ENCODE measurements at places on chromosomes 3 and 15. TPM values are rescaled to one million over a fixed set of nuclear protein-coding genes. Genes with fewer than 3 reads are reported as not detected.

PP2D1 gene
- not detected for total RNA-seq

IGF2BP2 gene
- total RNA-seq, result 40.1 TPM

SLC22A13 gene
- total RNA-seq, result 0.45 TPM

TFDP2 gene
- total RNA-seq, result 28.5 TPM

NR1I2 gene
- not detected for total RNA-seq

TEX55 gene
- not detected for total RNA-seq

ALS2CL gene
- total RNA-seq, result 0.16 TPM

GHSR gene
- not detected for total RNA-seq

SLC12A1 gene
- under 0.01 TPM for total RNA-seq

- no peak for DNase-seq
Measured at GRCh38 chr3:72571638-72572114, 276.6 kb downstream of the SHQ1 start.

DNA sequence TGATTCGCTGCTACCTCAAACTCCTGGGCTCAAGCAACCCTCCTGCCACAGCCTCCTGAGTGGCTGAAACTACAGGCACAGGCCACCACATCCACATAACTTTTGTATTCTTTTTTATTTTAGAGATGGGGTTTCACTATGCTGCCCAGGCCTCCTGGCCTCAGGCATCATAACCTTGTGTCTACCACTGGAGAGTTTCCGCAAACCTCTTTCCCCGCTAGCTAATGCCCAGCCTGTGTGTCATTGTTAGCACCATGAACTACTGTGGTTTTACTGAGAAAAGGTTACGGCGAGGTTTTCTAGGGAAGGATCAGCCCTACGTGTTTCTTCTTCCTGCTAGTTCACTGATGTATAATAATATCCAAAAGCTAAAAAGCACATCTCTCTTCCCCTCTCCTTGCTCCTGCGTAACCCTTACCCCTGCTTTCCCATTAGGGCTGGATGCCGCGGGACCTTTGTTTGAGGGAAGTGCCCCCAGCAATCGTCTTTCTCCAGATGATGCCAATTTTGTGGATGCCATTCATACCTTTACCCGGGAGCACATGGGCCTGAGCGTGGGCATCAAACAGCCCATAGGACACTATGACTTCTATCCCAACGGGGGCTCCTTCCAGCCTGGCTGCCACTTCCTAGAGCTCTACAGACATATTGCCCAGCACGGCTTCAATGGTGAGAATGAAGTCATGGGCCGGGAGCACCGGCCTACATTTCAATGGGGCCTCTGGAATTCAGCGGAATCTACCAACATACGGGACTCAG, 113.7 kb downstream of the LIPC start:
- DNase-seq, result no peak

DNA sequence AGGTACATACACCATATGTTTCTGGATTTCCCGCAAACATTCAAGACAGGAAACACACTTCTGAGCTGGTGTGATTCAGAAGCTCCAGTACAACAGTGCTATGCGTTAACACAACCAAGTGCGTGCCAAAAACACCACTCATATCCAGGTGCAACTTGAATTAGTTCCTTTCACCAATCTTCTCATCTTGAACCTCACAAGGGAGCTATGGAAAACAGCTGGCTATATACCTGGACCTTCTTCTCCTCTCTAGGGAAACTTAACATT, 31.3 kb downstream of the SUSD5 start:
- no peak for DNase-seq

DNA sequence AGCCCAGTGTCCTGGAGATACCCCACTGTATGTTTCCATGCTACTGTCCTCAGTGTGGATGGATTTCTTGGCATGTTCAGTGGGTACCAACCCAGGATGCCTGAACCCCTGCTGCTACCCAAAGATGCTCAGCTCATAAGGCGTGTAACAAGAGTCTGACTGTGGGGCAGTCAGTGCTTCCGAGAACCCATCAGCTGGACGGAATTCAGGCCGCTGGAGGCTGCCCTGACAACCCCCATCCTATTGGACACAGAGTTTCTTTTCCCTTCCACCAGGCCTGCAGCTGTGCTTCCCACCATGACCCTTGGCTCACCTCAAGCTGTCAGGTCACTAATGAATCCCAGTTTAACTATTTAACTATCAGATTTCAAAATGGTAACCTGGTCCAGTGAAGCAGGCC, 224.1 kb upstream of the FEZF2 start:
- DNase-seq, result no peak

GRCh38 chr15:35256141-35256540, 171.0 kb upstream of the NANOGP8 start:
- DNase-seq, result no peak

DNA sequence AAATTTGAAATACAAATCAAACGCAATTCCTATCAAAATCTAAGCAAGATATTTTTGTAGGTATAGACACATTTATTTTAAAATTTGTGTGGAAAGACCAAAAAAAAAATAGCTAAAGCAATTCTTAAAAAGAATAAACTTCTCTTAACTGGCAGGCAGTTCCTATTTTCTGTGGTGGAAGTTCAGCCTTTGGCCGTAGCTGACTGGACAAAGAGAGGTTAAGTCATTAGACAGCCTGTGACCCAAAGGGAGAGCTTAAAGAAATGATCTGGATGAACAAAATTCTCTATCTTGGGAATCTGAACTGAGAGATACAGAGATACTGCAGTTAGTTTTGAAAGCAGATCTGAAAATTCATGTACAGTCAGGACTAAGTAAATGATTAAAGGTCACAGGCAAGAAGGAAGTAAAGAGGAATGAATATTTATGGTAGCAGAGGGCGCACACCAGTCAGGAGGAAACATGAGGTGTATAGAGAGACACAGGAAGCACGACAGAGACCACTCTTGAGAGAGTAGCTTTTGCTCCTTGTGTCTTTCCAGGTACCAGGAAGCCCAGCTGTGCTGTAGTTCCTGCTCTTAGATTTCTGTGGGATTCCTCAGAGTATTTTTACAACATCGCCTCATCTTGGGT, 57.5 kb downstream of the TPRG1 start:
- no peak for DNase-seq

DNA sequence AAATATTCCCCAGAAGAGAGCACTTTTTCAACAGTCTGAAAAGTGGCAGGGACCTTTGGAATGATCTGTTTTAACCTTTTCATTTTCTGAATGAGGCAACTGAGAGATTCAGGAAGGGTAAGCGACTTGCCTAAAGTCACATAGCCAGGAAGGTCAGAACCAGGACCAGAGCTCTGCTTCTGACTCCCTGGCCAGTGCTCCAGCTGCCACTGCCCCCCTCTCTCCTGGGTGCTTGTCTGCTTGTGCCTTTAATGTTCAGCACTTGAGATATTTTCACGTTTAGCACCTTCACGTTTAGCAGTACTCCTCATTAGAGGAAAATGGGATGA, 68.3 kb downstream of the SMAD3 start:
- DNase-seq, result no peak

GRCh38 chr3:52891164-52891563, 6.2 kb downstream of the STIMATE start:
- no peak for DNase-seq

GRCh38 chr15:82928711-82929110, 23.8 kb downstream of the HOMER2 start:
- DNase-seq, result no peak

- DNase-seq, result no peak
Measured at GRCh38 chr15:101805605-101806345, 2.5 kb downstream of the OR4F6 start.

GRCh38 chr15:58678683-58679082, 70.8 kb downstream of the ADAM10 start:
- DNase-seq, result peak; percentile 10

DNA sequence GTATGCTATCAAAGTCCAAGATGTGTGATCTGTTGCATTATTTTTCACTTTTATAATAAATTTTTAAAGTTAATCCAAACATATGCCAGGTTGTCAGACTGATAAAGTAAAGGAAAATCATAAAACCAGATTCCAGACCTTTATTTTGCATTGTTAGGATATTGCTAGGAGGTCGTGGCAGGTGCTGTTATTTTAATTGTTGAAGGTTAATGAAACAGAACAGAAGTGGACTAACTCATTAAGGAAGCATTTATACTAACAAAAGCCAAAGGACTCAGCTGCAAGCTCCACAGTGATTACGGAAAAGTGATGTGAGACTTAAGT, 63.1 kb downstream of the DCLK3 start:
- DNase-seq, result no peak

GRCh38 chr3:141421639-141422319, 53.5 kb downstream of the ZBTB38 start:
- peak; percentile 84 for DNase-seq

DNA sequence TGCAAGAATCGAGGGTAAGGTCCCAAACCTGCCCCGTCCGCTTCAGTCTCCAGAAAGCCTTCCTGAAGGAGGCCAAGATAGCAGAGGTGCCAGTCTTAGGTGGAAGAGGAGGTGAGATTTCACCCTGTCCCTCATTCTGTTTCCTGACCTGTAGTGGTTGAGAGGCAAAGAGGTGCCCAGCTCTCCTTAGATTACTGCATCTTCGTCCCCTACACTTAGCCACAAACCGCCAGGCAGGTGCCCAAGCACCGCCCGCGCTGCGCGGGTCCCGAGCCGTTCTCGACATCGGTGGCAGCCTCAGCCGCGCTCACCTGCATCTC, 23.8 kb upstream of the POLG start:
- DNase-seq, result no peak

GRCh38 chr3:29138171-29138570, 142.7 kb upstream of the RBMS3 start:
- DNase-seq, result no peak

GRCh38 chr15:55327387-55327786, 8.4 kb downstream of the PIGB start:
- no peak for DNase-seq

DNA sequence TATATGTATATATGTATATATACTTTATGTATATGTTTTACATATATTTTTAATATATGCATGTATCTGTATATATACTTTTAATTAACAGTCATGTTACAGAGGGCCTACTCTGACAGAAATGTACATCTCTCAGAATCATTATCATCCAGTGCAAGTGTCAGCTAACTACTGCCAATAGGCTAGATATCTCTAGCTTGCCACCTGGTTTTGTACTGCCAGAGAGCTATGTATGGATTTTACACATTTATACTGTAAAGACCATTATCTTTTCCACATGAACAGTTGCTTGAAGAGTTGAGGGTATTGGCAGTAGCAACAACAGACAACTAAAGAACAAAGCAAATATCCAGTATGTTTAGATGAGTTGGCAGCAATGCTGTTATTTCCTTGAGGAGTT, 99.7 kb upstream of the VGLL3 start:
- DNase-seq, result no peak

- no peak for DNase-seq
Measured at GRCh38 chr3:160090653-160091052, 102.0 kb downstream of the IL12A start.

GRCh38 chr15:75431682-75432081, 19.8 kb downstream of the SIN3A start:
- DNase-seq, result peak; percentile 7
